Stimulated activated CD8-positive, alpha-beta memory T cell treated with anti-CD3 and anti-CD28 coated beads, Interleukin-2, amount 100 ng/mL, for 1 hour (primary cell): ENCODE measurements at places on chromosomes 4 and X.

GRCh38 chrX:110043506-110043905, 40.6 kb downstream of the TMEM164 start:
- no peak for DNase-seq

- DNase-seq = no peak
These were observed 510.0 kb downstream of the NLGN4X start for GRCh38 chrX:5718651-5719050.

DNA sequence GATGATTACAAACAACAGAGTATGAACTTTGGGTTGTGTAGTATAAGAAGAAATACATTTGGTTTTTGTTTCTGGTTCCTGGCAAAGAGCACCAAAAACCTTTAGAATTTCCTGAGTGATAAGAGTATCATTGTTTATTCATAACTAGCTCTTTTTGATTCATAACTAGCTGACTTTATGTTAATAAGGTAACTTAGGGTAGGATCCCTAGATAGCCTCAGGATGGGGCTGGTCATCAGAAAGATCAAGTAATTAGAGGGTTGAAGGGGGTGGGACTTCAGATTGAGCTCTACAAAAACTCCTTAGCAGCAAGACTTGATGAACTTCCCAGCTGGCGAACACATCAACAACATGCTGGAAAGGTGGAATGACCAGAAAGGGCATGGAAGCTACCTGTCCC, 166.5 kb downstream of the SCFD2 start:
- DNase-seq = no peak

GRCh38 chr4:164540987-164541386, 212.9 kb upstream of the SMIM31 start:
- no peak for DNase-seq

- no peak for DNase-seq
These were observed 133.9 kb downstream of the PDGFRA start for GRCh38 chr4:54363037-54363436.

- no peak for DNase-seq
These were observed 53.3 kb upstream of the STIM2 start for GRCh38 chr4:26807330-26807729.

GRCh38 chrX:16250296-16250695, 83.0 kb downstream of the MAGEB17 start:
- no peak for DNase-seq
